A549 treated with ZK216348 at 1 μM for 4 hours (cell line): ENCODE measurements at places on chromosomes 4 and X. TPM values are rescaled to one million over a fixed set of nuclear protein-coding genes. Genes with fewer than 3 reads are reported as not detected.

ABCG2 gene
- total RNA-seq = 16.9 to 20.5 TPM (median 18.3 TPM) in 5 replicates

GASK1B gene
- total RNA-seq = 0.15 to 0.73 TPM (median 0.28 TPM) in 5 replicates

ERVMER34-1 gene
- total RNA-seq = 0.28 to 0.60 TPM (median 0.51 TPM) in 5 replicates

WAS gene
- 0.13 to 0.52 TPM (median 0.19 TPM) in 4 of 5 replicates, not detected in the other for total RNA-seq

IQCM gene
- total RNA-seq = not detected in 5 replicates

F11 gene
- not detected in 5 replicates for total RNA-seq
